ENCODE measurements at places on chromosomes 5 and 9.

- no peak for DNase-seq
Observed at GRCh38 chr9:82091610-82092009, 103.0 kb downstream of the SPATA31D1 start.

DNA sequence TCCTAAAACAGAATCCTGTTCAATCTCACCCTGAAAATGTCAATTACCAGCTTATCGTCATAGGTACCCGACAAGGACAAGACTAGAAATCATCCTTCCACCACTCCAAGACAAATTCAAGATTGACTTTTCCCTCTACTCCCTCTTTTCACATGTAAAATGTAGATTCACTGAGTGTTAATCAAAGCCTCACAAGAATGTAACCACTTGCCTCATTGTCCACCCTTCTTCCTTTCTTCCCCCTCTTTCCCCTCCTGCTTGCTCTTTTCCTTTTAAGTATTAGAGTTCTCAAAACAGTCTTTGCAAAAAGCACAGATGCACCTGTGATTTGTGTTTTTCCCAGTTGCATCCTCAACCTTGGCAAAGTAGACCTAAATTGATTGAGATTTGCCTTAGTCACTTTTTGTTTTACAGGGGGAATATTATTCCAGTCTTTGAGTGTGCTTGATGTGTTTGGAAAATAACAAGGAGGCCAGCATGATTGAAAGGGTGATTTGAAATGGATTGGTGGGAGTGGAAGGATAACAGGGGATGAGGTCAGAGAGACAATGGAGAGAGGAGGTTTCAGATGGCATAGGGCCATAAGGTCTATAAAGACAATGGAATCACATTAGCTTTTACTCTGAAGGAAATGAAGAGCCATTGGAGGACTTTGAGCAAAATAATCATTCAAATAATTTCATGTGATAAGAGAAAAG, 231.3 kb upstream of the TYRP1 start:
- DNase-seq, result no peak

DNA sequence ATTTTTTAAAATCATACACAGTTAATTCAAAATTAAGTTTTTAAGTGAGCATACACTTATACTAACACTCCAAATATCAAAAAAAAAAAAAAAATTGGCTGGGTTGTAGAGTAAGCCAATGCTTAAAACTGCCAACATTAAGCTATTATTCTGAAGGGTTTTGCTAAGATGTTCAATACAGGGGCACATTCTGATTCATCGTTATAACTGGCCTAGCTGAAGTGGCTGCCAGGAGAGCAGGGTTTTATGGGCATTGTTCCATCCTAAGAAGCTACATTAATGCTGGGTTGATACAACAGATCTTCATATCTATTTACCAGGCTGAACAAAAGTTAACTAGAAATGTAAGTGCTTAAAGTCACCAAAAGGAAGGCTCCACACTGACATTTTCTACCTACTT, 13.4 kb downstream of the ELAVL2 start:
- DNase-seq, result no peak

DNA sequence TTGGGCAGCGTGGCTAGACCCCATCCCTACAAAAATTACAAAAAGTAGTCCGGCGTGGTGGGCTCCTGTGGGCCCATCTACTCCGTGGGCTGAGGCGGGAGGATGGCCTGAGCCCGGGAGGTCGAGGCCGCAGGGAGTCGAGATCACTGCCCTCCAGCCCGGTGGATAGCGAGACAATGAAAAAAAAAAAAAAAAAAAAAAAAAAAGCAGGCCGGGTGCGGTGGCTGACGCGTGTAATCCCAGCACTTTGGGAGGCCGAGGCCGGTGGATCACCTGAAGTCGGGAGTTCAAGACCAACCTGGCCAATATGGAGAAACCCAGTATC, 110.5 kb upstream of the LPCAT1 start:
- DNase-seq, result no peak

DNA sequence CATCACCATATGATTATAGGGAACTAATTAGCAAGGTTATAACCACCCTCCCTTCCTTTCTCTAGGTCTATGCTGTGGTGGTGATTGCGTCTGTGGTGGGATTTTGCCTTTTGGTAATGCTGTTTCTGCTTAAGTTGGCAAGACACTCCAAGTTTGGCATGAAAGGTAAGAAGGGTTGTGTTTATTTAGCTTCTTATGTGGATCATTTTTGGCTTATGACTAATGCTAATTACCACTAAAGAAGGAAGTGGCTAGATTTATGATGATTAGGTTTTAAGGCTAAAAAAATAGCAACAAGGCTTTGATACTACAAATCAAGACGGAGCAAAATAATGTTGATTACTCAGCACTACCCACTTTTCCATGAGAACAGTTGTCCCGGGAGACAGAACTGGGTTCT, 82.4 kb downstream of the NTRK2 start:
- no peak for DNase-seq

DNA sequence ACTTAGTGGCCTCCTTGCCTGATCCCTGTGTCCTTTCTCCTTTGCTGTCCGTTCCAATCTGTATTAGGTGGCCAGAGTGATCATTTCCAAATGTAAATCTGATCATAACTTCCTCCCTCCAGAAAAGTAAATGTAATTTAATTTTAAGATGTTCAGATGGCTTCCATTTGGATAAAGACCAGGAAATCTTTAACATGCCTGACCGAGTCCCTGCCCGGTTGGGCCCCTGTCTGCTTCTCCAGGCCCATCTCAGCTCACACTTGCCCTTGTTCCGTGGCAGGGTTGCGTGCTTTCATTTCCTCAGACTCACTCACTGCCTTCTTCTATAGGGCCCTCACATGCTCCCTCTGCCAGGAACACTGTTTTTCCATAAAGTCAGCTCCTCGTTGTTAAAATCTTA, 7.6 kb downstream of the MAP3K1 start:
- no peak for DNase-seq

- DNase-seq, result no peak
Observed at GRCh38 chr9:134928436-134929192, 10.9 kb upstream of the FCN1 start.

- DNase-seq, result peak; percentile 2
Observed at GRCh38 chr9:14769230-14769571, 46.7 kb upstream of the CER1 start.

GRCh38 chr5:32280656-32281081, 32.1 kb downstream of the MTMR12 start:
- DNase-seq, result no peak

DNA sequence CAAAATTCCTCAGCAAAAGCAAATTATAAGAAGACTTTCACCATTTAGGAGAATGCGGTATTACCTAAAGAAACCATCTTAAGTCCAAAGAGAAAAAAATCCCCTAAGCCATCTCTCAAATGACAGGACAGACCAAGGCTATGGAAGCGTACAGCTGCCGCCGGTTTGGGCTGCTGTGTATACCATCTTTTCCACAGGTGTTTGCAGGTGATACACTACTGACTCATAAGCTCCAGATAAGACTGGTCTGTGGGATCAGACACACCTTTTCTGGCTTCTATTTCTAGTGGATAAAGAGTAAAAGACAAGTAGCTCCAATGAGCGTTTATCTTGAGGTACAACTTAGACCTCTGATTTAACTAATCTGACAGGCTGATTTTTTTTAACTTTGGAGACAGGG, 7.7 kb downstream of the CDKN2AIPNL start:
- no peak for DNase-seq

GRCh38 chr5:117475919-117476318, 901.3 kb upstream of the SEMA6A start:
- no peak for DNase-seq

- DNase-seq, result no peak
Observed at GRCh38 chr5:125057912-125058826, 311.7 kb upstream of the ZNF608 start.

- no peak for DNase-seq
Observed at GRCh38 chr9:131980267-131981016, 99.2 kb downstream of the MED27 start.

GRCh38 chr5:54754878-54755277, 230.5 kb downstream of the ESM1 start:
- no peak for DNase-seq

GRCh38 chr5:82851471-82851870, 225.7 kb downstream of the TMEM167A start:
- no peak for DNase-seq

DNA sequence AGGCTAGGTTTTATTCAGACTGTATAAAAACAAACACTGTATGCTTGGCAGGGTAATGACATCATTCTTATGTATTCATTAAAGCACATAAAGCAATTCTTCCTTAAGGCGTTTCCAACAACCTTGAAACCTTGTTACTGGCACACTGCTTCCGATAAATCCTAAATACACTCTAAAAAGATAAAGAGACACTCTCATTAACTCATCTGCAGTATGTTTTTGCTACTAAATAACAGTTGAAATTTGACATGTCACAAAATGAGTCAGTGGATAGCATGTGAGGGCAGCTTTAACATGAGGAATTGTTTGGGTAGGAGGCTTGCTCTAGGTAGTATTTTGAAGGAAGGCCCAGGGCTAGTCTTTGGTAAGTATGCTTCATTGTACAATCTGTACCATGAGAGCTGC, 13.7 kb downstream of the YIPF5 start:
- DNase-seq, result no peak

DNA sequence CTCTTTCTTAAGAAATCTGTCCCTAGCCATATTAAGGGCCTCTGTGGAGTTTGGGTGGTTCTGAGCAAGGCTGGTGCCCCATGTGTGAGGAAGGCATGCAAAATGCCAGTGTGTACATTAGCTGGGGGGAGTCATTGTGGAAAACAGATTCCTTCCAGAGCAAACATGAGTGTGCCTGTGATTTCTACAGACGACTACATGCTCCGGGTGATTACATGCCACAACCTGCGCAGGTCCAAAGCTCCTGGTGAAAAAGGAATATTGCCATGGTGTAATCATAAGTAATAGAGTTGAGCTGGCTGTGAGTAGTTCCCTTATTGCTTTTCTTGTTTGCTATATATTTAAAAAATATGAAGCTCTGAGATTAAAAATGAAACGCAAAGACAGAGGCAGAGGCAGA, 102.1 kb downstream of the ACER2 start:
- DNase-seq, result no peak

DNA sequence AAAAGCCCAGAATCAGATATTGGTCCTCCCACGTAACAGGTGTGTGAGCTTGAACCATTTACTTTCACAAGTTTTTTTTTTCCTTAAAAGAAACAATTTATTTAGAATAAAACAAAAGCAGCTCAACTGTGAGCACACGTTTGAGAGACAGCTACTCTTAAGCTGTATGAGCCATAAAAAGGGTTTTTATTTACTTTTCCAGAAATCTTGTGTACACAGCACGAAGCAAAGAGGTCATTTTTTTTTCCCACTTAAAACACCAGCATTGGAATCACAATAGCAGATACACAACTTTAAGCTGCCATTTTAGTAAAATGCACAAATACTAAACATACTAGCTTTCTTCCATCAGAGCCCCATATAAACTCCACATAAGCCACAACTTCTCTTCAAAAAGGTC, 44.6 kb downstream of the JAKMIP2 start:
- no peak for DNase-seq

DNA sequence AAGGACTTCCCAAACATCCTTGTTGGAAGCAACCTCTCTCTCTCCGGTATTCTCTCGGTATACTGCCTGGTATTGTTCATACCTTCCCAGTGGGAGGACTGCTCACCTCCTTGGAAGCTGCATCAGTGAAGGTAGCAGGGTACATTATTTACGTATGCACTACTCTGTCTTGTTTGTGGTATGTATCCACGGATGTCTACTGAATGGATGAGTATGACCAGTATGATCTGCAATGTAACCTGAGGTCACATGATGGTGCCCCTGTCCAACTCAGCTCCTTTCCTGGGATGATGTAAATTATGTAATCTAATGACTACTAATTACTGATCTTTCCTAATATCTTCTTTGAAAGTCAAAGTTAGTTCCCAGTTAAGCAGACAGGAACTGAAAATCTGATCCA, 32.1 kb downstream of the CEMIP2 start:
- DNase-seq, result no peak

DNA sequence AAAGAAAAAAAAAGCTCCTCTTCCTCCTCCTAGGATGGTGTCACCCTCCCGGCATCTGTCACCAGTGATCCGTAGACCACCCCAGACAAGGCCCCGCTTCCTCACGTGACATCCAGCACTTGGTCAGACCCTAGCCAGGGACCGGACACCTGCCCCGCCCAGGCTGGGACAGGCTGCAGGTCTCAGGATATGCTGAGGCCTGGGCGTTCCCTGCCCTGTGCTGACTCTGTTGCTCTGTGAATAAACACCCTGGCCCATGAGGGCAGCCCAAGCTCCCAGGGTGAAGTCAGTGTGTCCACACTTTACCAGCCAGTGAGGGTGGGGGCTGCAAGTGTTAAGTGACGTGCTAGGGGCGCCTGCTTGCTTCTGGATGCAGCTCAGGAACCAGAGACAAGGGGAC, 5.6 kb downstream of the EDF1 start:
- DNase-seq, result no peak

DNA sequence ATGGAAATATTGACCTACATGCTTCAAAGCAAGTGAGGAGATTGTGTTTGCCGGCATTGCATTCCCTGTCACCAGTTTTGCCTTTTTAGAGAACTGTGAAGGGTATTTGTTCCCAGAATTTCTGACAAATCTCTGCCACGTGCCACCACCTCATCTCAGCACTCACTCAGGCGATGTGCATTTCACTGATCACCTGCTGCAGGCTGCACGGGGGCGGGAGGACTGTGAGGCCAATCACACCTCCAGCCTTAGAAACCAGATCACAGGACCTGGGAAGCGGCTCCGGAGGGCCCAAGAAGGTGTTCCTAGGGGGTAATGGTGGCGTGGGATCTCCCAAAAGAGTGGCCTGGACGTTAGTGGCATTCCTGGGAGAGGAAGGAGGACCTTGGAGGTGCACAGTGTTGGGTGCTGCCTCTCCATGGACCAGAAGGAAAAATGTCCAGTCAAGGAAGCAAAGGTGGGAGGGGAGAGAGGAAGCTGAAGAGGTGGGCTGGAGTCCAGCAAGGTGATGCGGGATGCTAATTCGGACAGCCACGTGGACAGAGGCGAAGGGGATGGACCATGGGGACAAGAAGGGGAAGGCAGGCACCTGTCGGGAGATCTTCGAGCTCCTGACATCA, 63.6 kb upstream of the OLFM1 start:
- no peak for DNase-seq

GRCh38 chr5:82046276-82046647, 74.4 kb downstream of the ATG10 start:
- DNase-seq, result no peak

GRCh38 chr9:17846948-17847655, 268.2 kb downstream of the SH3GL2 start:
- DNase-seq, result no peak

DNA sequence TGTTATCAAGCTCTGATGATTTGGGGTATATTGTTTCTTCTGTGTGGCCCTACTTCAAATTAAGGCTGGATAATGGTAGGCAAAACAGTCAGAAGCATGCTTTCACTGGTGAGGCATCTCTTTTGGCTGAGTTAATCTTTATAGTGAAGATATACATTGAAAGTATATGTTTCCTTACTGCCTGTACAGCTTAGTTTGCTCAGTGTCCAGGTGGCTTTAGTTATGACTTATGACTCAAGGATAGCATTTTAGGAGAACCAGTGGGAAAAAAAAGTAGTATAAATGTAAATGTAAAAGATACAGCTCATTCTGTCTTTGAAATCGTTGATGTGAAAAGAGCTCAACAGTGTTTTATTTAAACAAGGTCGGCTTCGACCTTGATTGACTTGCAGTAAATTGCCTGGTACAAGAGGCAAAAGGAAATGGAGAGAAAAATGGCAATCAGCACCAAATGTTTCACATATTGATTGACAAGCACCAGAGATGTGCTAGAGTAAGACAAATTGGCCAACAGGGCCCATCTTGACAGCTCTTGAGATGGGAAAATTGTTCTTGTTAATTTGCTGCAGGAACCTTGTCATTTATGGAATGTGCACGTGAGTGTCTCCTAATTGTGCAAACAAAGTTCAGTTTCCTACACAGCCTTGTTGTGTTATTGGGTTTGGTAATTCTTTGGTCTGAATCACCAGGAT, 447.4 kb upstream of the WWC1 start:
- DNase-seq, result no peak
